ENCODE measurements at places on chromosomes 7 and 10. TPM values are rescaled to one million over a fixed set of nuclear protein-coding genes. Genes with fewer than 3 reads are reported as not detected.

The RPEL1 gene
- total RNA-seq: 0.27 TPM

The CPA1 gene
- not detected for total RNA-seq

The CPEB3 gene
- total RNA-seq: 2.0 TPM

The TRIM73 gene
- 0.66 TPM for total RNA-seq

The LIPM gene
- not detected for total RNA-seq

The FAM131B gene
- 0.93 TPM for total RNA-seq

Data from thoracic aorta endothelial cell (primary cell).